Neural progenitor cell (in vitro differentiated cells): ENCODE measurements at places on chromosomes 1 and 21.

GRCh38 chr1:178537382-178538090 is 24.6 kb downstream of the TEX35 start:
- no peak for DNase-seq

- DNase-seq: no peak
Measured at GRCh38 chr1:57474137-57474750, 50.4 kb upstream of the DAB1 start.

DNA sequence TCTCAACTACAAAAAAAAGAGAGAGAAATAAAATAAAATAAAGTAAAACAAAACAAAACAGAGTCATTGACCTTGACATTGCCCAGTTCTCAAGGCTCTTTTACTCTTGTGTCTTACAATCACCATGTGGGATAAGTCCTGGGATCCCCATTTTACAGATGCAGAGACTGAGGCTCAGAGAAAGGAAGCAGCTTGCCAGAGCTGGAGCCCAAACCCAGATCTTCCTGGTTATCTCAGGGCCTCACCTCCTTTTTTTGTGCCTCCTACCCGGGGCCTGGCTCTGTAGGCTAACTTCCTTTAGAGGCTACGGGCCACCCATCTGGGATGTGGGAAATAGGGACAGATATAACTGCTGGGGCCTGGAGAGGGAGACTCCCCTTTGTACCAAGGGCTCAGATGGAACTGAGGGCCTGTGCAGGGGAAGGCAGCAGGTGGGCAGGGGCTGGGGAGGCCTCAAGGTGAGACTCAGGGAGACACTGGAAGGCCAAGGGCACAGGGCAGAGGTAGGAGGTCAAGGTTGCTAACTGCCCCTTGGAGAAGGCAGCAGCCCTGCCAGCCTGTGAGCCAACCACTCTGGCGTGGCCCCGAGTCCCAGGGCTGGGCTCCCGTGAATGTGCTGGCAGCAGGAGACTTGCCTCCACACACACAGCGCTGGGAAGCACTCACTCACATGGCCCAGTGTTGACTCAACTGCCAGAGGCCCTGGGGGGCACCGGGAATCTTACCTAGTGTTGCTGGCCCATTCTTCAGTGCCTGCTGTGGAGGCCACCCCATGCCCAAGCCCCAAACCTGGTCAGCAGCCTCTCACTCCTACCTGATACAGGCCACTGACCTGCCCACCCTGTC is 6.5 kb upstream of the ECE1 start:
- DNase-seq: no peak

GRCh38 chr1:102897557-102897956 is 210.8 kb downstream of the COL11A1 start:
- no peak for DNase-seq

- DNase-seq: peak; percentile 63
Measured at GRCh38 chr1:34970829-34971228, 14.3 kb downstream of the TMEM35B start.

DNA sequence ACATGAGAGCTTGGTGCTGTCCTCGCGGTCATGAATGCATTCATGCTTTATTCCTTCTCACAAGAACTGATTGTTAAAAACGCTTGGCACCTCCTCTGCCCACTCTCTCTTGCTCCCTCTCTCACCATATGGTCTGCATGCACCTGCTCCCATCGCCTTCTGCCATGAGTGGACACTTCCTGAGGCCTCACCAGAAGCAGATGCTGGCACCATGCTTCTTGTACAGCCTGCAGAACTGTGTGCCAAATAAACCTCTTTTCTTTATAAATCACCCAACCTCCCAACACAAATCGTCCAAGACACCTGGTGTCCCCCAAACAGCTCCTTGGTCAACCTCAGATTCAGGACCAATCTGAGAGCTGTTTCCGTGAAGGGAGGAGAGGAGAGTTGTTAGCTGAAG is 43.3 kb upstream of the PCBP3 start:
- DNase-seq: no peak

DNA sequence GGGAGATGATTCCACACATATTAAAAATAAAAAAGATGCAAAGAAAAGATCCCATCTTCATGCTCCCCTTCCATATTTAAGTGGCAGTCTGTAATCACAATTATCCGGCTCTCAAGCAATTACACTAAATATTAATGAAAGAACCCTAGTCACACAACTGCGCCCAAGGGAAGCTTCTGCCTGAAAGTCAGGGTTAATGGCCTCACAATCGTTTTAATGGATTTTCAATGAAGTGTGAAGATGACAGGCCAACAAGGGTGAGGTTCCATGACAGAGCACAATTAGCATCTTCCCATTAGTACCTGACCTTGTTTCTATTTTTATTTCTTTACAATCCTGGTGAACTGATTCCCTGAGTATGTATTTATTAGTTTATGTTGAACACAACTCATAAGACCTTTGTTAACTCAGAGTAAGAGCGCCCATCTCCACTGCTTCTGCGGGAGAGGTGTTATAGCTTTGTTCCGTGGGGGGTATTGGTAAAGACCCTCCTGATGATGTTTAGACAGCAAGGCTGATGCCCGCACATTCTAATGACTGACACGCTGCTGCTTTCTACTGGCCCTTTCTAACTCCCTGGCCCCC is 80.9 kb downstream of the IER5 start:
- no peak for DNase-seq
